ENCODE measurements at places on chromosomes 3 and 15. TPM values are rescaled to one million over a fixed set of nuclear protein-coding genes. Genes with fewer than 3 reads are reported as not detected.

GALNT15 gene
- 30.5 TPM for total RNA-seq

BLM gene
- total RNA-seq, result 31.2 TPM

GRK7 gene
- not detected for total RNA-seq

ZBED2 gene
- not detected for total RNA-seq

MEIS2 gene
- 34.0 TPM for total RNA-seq

SELENOT gene
- 84.3 TPM for total RNA-seq

GRCh38 chr3:130787422-130788068 lies 40.9 kb upstream of the PIK3R4 start:
- no peak overlapping the region for H3K4me3 ChIP-seq
- H3K4me1 ChIP-seq, result peaks cover 6% of the 10 kb centered on the region
- no peaks in the 10 kb centered on the region for H3K36me3 ChIP-seq
- H3K27ac ChIP-seq, result no peak overlapping the region

GRCh38 chr3:185824051-185825005 lies 514 bp downstream of the IGF2BP2 start:
- H3K4me1 ChIP-seq, result peaks cover 27% of the 10 kb centered on the region
- DNase-seq, result peak; percentile 21
- H3K27ac ChIP-seq, result peak overlapping the region; percentile 43
- peaks cover 10% of the 10 kb centered on the region for H3K27me3 ChIP-seq
- H3K36me3 ChIP-seq, result no peaks in the 10 kb centered on the region

- DNase-seq, result no peak
- peaks cover 12% of the 10 kb centered on the region for H3K4me1 ChIP-seq
- H3K4me3 ChIP-seq, result no peak overlapping the region
- H3K27ac ChIP-seq, result no peak overlapping the region
- no peaks in the 10 kb centered on the region for H3K36me3 ChIP-seq
These were observed 200.0 kb downstream of the ZNF385D start for GRCh38 chr3:21551019-21551418.

- H3K27ac ChIP-seq, result no peak overlapping the region
- no peaks in the 10 kb centered on the region for H3K4me1 ChIP-seq
- no peaks in the 10 kb centered on the region for H3K36me3 ChIP-seq
- no peak overlapping the region for H3K4me3 ChIP-seq
These were observed 22.7 kb upstream of the CD96 start for GRCh38 chr3:111519178-111519855.

- H3K36me3 ChIP-seq, result no peaks in the 10 kb centered on the region
- no peaks in the 10 kb centered on the region for H3K4me1 ChIP-seq
- H3K4me3 ChIP-seq, result no peak overlapping the region
- no peak overlapping the region for H3K27ac ChIP-seq
- no peaks in the 10 kb centered on the region for H3K27me3 ChIP-seq
- DNase-seq, result no peak
These were observed 44.9 kb downstream of the SCAPER start for GRCh38 chr15:76860201-76860600.

DNA sequence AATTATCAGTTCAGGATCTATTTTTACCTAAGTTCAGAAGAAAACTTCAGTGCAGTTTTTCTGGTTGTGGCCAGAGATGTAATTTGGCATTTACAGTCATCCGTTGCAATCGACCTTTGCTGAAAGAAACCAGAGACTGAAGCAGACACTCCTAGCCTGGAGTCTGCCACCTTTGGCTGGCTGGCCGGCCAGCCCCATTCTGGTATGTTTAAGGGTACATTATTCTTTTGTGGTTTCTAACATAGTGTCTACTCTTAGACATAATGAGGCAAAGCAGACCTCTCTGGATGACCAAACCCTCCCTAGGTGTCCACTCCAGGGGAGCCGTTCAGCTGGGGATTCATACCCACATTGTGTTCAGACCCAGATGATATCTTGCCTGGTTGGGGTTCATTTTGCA lies 275.9 kb upstream of the TPM1 start:
- no peak overlapping the region for H3K4me3 ChIP-seq
- peaks cover 9% of the 10 kb centered on the region for H3K4me1 ChIP-seq
- H3K27me3 ChIP-seq, result no peaks in the 10 kb centered on the region
- no peak for DNase-seq

DNA sequence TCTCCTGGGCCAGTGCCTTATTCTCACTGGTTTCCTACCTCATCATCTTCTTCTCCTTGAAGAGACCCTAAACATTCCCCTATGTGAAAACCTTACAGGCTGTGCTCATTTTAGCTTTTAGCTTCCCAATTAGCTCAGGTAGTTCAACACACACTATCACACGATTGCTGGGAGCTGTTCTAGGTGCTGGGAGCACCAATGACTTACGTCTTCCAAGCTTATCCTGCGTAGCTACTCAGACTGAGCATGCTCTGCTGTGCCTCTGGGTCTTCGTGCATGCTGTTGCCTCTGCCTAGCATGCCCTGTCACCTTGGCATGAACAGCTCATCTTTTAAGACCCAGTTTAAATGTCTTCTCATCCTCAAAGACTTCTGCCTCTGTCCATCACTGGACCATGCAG lies 55.7 kb upstream of the APEH start:
- H3K36me3 ChIP-seq, result no peaks in the 10 kb centered on the region
- DNase-seq, result no peak

DNA sequence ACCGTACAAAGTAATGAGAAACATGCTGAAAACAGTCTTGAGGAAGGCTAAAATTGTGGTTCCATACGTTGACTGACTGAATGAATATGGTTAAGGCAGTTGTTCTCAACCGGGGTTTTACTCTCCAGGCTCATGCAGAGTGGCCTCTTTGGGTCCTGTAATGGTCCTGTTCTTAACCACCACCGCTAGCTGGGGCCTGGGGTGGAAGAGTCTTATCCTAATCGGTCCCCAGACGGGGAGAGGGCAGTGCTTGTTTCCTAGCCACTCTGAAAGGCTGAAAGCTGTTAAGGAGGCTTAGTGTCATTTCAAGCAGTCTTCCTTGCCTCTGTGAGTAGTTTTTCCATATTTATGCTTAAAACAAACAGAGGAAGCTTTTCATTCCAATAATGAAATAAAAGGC lies 32.0 kb downstream of the SELENOT start:
- DNase-seq, result no peak

DNA sequence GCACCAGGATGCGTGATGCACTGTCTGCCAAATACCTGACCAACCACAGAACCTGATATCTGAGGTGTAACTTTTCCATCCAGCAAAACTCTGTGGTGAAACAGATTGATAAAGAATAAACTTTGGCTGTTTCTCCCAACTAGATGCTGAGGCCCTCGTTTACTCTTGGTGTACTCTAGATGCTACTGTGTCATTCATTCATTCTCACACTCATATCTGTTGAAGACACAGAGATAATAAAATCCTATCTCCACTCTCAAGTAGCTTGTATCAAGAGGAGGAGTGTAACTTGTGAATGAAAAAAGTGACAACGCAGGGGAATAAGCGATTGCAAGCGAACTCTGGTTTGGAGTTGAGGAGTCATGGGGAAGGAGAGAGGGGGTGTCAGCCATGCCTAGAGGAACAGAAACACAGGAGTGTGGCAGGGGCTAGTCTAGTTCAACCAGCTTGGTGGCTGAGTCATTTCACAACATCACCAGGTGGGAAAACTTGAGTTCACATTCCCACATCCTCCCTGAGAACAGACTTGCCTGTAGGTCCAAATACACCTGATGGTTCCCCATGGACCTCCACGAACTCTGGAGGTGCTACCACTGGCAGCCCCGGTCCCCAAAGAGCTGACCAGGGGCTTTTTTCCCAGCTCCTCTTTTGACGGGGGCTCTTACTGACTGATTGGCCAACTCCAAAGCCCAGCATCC lies 73.3 kb upstream of the SNRK start:
- no peak overlapping the region for H3K27ac ChIP-seq
- no peak overlapping the region for H3K4me3 ChIP-seq
- H3K27me3 ChIP-seq, result no peaks in the 10 kb centered on the region
- no peak for DNase-seq

GRCh38 chr15:67783303-67783702 lies 42.0 kb upstream of the SKOR1 start:
- no peaks in the 10 kb centered on the region for H3K27me3 ChIP-seq
- no peak for DNase-seq
- H3K4me1 ChIP-seq, result no peaks in the 10 kb centered on the region
- H3K27ac ChIP-seq, result no peak overlapping the region
- H3K4me3 ChIP-seq, result no peak overlapping the region

DNA sequence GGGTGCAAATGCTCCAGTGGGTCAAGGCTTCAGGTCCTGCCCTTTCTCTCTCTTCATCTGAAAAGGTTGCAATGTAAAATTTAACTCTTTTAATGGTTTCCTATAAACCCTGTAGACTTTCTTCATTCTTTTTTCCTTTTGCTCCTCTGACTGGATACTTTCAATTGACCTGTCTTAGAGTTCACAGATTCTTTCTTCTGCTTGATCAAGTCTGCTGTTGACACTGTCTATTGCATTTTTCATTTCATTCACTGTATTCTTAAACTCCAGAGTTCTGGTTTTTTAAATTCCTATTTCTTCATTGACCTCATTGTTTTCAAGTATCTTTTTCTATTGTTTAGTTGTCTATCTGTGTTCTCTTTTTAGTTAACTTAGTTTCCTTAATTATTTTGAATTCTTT lies 82.1 kb downstream of the FAM227B start:
- H3K27ac ChIP-seq, result no peak overlapping the region
- H3K36me3 ChIP-seq, result no peaks in the 10 kb centered on the region

DNA sequence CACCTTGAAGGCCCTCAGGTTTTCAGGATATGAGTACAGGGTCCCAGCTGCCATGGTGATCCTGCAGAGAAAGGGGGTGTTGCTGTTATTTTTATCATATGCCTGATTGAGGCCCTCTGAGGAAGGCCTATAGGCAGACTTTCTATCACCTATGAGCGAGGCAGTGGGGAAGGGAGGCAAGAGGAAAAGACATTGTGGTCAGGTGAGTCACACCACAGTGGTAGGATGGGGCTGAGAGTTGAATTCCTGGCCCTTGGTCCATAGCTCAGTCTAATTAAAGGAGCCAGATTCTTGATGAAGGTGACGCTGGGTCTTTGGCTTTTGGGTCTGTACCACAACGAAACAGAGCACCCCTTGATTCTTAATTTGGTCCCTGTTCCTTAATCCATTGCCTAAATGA lies 72.7 kb downstream of the ZNF621 start:
- no peaks in the 10 kb centered on the region for H3K27me3 ChIP-seq
- no peak overlapping the region for H3K27ac ChIP-seq
- no peaks in the 10 kb centered on the region for H3K36me3 ChIP-seq

- DNase-seq, result no peak
- H3K36me3 ChIP-seq, result no peaks in the 10 kb centered on the region
- H3K27ac ChIP-seq, result no peak overlapping the region
- H3K4me3 ChIP-seq, result no peak overlapping the region
These were observed 40.9 kb upstream of the CCDC80 start for GRCh38 chr3:112681822-112682325.

DNA sequence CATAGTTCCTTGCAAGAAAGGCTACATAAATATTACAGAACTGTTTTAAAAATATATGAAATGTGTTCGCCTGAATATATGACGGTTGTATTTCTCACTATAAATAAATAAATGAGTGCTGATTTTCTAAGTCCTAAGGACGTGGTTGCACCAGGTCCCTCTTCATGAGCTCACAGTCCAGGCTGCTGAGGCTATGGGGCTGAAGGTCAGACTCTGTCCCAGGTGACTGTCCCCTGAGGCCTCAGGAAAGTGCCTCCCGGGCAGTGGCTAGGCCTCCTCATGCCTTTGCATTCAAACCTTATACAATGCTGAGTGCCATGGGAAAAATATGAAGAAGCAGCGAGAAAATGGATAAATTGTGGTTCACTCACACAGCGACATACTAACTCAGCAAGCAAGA lies 43.5 kb upstream of the SSR3 start:
- no peak for DNase-seq
- H3K36me3 ChIP-seq, result no peaks in the 10 kb centered on the region
- H3K4me1 ChIP-seq, result peaks cover 9% of the 10 kb centered on the region
- no peaks in the 10 kb centered on the region for H3K27me3 ChIP-seq
- no peak overlapping the region for H3K4me3 ChIP-seq

DNA sequence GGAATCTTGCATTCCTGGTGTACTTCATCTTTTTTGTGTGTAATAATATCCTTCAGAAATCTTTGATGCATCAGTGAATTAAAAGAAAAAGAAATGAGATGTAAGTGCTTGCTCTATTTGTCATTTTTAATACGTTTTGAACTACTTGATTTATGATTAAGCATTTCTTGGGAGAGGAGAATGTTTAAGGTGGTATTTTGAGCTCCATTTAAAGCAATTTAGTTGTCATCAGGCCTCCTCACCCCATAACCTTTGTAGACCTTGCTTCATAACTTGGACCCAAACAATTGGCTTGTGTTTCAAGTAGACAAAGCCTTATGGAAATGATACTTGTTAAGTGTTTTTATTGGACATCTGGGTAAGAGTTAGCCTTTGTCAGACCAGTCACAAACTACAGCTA lies 87.1 kb upstream of the VEPH1 start:
- no peaks in the 10 kb centered on the region for H3K4me1 ChIP-seq
- no peak for DNase-seq
- no peaks in the 10 kb centered on the region for H3K27me3 ChIP-seq
- H3K36me3 ChIP-seq, result no peaks in the 10 kb centered on the region
- no peak overlapping the region for H3K27ac ChIP-seq
- H3K4me3 ChIP-seq, result no peak overlapping the region
